Right lobe of liver (tissue), 6 donors: ENCODE measurements at places on chromosomes 13 and 19. TPM values are rescaled to one million over a fixed set of nuclear protein-coding genes. Genes with fewer than 3 reads are reported as not detected.

GRCh38 chr13:109281903-109282635 is 504.3 kb downstream of the IRS2 start:
- DNase-seq = no peak

- no peak for DNase-seq
Measured at GRCh38 chr13:103067751-103068555, 1.7 kb upstream of the SLC10A2 start.

DNA sequence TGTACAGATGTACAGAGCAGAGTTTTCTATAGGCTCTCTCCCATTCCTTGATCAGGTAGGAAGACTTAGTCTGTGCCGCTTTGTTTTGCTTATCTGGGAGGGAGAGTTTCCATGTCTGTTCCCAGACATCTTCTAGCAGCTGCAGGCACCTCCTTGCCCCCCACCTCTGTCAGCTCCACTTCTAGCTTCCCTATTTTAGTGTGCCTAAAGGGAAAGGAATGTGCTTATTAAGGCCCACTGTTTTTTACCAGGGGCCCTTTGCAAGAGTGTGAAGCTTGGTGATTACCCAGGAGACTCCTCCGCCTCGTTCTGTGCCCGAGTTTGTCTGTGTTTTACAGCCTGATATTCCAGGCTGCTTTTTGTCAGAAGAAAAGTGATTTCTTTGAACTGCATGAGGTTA is 1984.4 kb downstream of the OLFM4 start:
- DNase-seq = no peak

DNA sequence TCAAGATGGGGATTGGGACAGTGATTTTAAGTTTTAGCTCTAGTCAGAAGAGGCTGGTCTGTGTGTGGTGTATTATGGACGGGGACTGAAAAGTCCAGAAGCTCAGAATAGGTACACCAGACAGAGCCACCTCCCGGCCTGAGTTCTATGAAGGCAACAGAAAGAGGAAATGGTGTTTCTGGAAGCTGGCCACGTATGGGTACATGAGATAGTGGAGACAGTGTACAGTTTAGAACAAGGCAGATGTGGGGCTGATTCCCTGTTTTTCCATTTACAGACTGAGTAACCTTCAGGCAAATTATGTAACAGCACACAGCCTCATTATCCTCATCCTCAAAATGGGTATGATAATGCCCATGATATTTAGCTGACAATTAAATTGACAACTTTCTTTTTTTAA is 1.3 kb downstream of the ZNF175 start:
- no peak for DNase-seq

RASA3 gene
- 4.5 TPM for total RNA-seq

- peak; percentile 47 for DNase-seq
Measured at GRCh38 chr19:33443638-33444561, 70.4 kb downstream of the CEBPG start.

IFT88 gene
- total RNA-seq = 10.8 TPM

GRCh38 chr19:30283556-30283955 is 88.6 kb upstream of the ZNF536 start:
- no peak for DNase-seq

- DNase-seq = no peak
Measured at GRCh38 chr19:55112777-55113569, 4.5 kb downstream of the PPP1R12C start.

DNA sequence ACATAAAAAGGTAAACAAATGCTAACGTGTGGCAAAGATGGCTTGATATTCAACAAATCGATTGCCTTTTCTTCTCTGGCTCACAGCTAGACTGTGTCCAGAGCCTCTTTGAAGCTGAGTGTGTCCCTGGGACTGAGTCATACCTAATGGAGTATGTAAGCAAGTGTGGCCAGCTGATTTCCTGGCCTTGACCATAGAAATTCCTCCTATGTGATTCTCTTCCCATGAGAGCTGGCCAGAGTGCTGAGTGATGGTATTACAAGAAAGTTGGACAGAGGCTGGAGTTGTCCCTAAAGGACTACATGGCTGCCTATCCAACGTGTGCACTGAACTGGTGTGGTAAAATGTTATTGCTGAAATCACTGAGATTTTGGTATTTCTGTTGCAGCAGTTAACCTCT is 320.1 kb upstream of the SLC10A2 start:
- DNase-seq = no peak

GRCh38 chr13:49539313-49539712 is 43.6 kb downstream of the PHF11 start:
- no peak for DNase-seq
